ENCODE measurements at places on chromosomes 4 and X. TPM values are rescaled to one million over a fixed set of nuclear protein-coding genes. Genes with fewer than 3 reads are reported as not detected.

CRMP1 gene
- 7.3 TPM for total RNA-seq

- no peak for DNase-seq
Observed at GRCh38 chr4:183348706-183349659, 26.8 kb upstream of the CLDN24 start.

PAGE1 gene
- not detected for total RNA-seq

DNA sequence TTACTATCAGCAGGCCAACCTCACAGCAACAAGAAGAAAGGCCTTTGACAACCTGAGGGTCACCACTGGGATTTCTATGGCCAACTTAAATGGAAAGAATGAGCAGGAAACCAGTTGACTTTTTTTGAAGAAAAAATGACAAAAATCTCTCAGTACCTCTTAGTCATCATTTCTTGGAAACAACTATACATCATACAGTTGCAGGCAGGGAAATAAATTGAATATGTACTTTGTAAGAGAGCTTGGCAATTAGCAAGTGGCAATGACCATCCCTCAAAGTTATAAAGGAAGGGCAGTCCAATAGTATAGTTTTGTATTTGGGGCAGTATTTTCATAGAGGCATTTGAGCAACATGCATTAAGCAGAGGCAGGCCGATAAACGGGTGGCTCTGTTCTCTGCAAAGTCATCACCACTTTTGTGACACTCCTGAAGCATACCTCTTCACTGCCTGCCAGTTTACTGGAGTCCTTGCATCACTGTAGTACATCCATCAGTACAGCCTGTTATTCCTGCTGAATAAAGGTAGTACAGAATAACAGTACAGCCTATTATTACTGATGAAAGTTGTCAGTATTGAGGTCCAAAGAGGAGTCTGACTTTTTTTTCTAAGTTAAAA is 83.3 kb upstream of the AMELX start:
- no peak for DNase-seq

GRCh38 chr4:38499101-38499500 is 164.9 kb upstream of the KLF3 start:
- DNase-seq, result no peak
